Stimulated activated CD8-positive, alpha-beta memory T cell treated with anti-CD3 and anti-CD28 coated beads, Interleukin-4, amount 100 ng/mL, for 1 hour (primary cell): ENCODE measurements at places on chromosomes 5 and 9.

DNA sequence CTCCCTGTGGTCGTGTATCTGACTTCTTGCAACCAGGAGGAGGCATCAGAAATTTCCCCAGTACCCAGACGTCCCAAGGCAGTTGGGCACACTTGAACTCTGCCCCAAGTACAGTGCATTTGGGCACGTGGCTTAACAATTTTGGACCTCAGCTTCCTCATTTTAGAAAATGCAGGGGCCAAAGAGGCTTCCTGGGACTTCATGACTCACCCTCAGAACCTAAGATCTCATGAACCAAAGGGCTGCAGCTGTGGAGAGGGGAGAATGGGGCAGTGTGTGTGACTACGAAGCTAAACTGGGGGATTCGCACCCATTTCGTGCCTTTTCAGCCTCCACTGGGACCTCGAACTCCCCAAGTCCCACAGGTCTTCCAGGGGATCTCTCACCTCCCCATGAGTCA lies 59.2 kb downstream of the SYK start:
- DNase-seq = no peak

GRCh38 chr5:105773241-105773640 lies 1897.5 kb downstream of the EFNA5 start:
- no peak for DNase-seq

DNA sequence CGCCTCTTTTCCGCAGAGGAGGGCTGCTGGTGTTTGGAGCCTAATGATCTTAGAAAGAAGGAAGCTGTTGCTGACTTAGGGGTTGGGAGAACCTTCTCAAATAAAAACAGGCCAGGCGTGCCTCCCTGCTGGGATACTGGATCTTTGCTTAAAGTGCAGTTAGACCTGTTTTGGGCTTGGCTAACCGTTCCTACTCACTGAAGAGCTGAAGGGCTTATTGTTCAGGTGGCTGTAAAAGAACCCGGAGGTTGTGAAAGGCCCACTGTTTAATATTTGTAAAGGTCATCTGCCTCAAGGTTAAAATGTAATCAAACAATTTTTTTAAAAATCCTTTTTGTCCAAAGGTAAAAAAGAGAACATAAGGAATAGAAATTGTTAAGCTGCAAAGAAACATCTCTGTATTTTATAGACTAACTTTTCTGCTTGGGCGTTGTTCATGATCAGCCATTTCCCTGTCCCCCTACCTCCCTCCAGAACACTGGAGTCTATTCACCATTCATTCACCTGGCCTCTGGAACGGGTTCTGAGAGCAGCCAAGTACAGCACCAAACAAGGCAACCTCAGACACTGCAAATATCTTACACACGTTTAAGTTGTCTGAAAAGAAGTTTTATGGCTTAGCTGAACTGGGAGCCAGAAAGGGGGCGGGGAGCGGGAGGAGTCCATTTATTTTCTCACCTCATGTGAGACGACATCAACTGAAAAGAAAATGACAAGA lies 18.6 kb upstream of the MTMR12 start:
- no peak for DNase-seq

GRCh38 chr5:39755986-39756385 lies 331.2 kb upstream of the DAB2 start:
- no peak for DNase-seq

- DNase-seq = no peak
These were observed 43.5 kb downstream of the DMAC1 start for GRCh38 chr9:7756088-7756487.
